ENCODE measurements at places on chromosomes 3 and 15.
A peak's percentile ranks its signal among the peaks of the same experiment; 100 is the strongest.

DNA sequence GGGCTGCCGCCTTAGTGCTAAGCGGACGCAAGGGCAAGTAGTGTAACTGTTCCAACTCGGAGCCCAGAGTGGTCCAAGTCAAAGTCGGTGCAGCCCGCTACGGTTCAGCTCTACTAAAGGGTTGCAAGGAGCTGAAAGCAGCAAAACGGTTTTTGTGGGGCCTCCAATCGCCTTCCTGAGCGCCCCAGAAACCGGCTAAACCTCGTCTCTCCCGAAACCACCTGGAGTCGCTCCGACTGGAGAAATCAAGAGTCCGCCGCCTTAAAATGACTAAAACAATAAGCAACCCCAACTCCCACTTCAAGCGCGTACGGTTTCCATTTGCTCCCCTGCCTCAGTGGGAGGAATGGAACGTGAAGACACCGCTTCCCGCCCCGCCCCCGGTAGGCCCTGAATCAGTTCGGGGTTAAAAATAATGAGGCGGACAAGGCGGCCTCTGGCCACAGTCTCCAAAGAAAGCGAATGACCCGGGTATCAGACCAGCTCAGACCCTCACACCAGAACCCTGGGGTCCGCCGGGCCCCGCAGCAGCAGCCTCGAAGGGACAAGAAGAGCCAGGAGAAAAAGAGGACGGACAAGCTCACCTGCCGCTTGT, 401 bp downstream of the SEC11A start:
- peak; percentile 46 for DNase-seq

- no peak for DNase-seq
Measured at GRCh38 chr15:68218847-68219798, 10.4 kb downstream of the CLN6 start.

- DNase-seq: no peak
Measured at GRCh38 chr15:93566762-93567161, 477.8 kb upstream of the RGMA start.

- DNase-seq: no peak
Measured at GRCh38 chr15:57663262-57663661, 43.3 kb upstream of the POLR2M start.

- no peak for DNase-seq
Measured at GRCh38 chr3:71497971-71498444, 85.5 kb downstream of the FOXP1 start.

DNA sequence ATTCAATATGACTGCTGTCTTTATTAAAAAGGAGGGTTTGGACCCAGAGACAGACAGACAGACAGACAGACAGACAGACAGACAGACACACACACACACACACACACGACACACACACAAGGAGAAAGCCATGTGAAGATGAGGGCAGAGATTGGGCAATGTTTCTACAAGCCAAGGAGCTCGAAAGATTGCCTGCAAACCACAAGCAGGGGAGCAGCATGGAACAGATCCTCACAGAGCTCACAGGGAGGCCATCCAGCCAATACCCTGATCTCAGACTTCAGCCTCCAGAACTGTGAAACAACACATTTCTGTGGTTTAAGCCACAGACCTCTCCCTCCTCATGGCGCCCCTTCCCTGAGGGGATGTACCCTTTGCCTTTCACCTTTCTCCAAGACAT, 35.8 kb upstream of the ABHD2 start:
- no peak for DNase-seq

DNA sequence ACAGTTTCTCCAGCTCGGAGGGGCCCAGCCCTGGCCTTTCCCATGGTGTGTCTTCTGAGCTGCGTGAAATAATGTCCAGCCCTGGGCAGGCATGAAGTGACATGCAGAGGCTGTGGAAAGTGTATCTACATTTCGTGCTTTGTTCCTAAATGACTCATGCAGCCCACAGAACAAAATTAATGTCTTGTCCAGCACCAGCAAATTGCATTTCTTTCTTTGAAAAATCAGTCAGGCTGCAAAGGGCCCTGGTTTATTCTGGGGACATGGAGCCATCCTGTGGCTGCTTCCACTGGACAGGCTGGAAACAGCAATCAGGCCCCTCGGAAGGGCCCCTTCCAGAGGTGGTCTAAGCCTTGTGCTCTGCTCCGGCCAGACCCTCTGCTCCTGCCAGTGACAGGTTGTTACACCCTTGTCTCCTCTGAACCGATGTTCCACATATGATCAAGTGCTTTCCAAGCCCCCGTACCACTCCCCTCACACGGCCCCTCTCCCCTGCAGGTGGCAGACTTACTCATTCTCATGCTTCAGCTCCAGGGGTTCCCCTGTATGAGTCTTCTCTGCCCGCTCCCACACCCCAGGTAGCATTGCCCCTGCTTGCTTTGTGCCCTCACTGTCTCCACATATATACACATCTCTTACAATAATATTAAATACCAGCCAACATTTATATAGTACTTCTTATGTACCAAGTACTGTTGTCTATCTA, 33.7 kb downstream of the CRYGS start:
- DNase-seq: no peak

DNA sequence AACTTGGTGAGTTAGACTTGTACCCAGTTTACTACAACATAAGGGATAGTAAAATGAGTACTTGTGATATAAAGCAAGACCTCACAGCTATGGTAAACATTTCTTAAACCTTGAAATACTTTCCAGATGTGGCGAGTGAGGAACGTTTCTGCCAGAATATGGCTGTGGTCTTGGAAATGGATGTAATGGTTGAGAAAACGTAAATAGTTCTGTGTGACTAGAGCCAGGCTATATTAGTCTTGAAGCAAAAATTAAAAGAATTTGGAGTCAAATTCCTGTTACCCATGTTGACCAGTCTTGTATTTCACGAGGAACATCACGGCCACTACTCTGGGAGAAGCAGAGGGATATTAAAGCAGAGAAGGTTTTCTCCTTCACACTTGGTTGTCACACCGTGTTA, 15.3 kb downstream of the OR4F15 start:
- DNase-seq: no peak

GRCh38 chr3:153290268-153291015, 128.4 kb downstream of the RAP2B start:
- DNase-seq: no peak

DNA sequence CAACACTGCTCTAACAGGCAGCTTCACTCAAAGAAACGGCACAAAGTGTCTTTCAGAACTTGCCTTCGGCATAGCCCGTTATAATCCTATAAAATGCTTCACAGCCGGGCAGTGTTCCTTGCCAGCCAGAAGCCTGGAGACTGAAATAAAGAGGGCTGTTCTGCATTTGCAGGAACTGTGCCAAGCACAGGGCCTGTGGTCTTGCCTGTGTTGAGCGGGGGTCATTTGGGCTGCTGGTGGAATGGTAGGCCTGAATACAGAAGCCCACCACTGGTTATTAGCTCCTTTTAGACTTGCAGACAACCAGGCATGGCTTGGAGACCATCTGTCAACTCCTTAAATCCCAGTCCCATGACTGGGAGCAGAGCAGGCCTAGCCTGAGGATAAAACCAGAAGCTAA, 4.7 kb upstream of the ARHGEF3 start:
- DNase-seq: no peak

DNA sequence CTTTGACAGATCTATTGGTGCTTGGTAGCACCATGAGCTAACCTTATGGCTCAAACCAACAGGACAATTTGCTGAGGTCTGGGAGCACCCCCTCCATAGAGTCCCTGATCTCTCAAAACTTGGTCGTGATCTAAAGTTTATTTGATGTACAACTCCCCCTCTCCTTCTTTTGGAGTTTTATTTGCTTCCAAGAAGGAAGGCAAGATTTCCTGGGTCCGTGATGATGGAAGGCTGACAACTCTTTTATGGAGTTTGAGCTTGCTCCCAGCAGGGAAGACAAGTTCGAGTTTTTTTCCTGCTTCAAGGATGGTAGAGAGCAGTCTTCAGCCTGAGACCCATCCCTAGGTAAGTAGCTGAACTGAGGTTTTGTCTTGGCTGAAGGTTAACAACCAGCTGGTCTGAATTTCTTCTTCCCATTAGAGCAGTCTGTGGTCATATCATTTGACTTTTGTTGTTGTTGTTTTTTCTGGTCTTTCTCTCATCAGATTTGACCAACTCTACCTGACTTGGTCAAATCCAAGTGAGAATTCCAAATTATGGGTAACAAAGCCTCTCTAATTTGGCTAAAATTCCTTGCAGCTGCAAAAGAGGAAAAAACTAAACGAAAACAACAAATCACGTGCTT, 2.8 kb upstream of the MUC20 start:
- DNase-seq: no peak

DNA sequence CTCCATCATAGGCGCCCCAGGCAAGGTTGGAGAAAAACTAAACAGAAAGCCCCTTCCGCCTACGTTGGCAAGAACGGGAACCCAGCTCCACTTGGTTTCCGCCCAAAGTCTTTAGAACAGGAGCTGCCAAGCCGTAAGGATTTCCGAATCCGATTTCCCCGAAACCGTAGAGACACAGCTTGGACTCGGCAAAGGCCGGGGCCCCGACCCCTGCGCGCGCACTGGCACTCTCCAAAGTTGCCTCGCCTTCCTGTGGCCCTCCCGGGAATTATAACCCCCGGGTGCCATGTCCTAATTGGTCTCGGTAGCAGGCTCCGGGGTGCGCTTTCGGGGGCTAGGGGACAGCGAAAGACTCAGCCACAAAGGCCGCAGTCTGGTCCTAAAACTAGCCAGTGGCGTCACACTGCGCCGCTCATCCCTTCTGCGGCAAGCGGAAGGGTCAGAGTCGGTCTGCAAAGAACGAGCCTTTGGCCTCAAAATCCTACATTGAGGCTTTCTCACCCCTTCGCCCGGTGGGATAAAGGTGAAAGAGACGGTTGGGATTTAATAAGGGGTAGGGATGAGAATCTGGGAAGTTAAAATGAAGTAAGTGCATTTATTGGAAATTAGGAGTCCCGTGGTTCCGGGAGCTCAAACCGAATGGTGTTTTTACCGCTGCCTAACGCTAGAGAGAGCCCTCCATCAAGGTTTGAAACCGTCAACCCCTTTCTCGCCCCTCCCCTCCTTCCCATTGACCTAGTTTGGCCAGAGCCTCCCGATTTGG, 6.8 kb downstream of the BCL6 start:
- peak; percentile 47 for DNase-seq

GRCh38 chr15:101024706-101025500, 105.7 kb downstream of the LRRK1 start:
- no peak for DNase-seq

DNA sequence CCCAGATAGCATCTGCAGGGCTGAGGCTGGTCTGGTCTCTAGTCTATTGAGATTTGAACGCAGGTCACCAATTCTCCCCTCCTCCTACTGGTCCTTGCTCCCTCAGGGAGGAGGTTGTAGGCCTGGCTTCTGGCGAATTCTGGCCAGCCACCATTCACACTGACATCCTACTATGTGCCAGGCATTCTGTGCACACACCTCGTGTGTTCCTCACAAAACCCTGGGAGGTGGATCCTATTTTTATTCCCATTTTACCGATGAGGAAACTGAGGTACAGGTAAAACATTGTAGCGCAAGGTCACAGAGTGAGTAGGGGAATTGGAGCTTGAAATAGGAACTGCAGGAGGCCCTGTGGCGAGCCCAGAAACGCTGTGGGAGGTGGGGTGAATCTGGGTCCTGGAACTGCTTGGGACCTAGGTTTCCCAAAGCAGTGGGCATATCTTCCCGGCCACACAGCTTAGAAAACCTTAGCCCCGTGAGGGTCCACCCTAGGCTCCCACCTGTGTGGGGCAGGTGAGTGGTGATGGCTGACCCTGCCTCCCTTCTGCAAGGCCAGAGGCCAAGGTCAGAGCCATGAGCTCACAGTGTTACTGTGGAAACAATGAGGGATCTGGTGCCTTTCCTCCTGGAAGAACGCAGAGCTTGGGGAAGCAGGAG, 4.8 kb upstream of the ATP2B2 start:
- no peak for DNase-seq

DNA sequence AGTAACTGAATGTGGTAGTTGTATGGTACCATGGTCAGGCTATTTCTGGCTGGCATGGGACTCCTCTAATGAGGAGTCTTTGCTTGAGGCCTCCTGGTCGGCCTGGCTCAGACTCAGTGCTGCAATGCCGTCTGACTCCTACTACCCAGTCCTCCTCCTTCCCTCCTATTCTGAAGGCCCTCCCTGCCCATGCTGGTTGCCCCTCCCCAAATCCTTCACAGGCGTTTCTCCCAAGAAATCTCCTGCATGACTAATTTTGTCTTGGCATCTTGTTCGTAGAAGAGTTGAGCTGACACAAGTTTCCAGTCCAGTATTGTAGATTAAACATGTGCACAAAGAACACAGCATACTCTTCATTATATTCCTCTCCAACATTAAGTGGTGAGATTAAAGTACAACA, 115.5 kb downstream of the NFKBIZ start:
- no peak for DNase-seq

- DNase-seq: peak; percentile 67
Measured at GRCh38 chr3:169746924-169747323, 17.9 kb downstream of the TERC start.

DNA sequence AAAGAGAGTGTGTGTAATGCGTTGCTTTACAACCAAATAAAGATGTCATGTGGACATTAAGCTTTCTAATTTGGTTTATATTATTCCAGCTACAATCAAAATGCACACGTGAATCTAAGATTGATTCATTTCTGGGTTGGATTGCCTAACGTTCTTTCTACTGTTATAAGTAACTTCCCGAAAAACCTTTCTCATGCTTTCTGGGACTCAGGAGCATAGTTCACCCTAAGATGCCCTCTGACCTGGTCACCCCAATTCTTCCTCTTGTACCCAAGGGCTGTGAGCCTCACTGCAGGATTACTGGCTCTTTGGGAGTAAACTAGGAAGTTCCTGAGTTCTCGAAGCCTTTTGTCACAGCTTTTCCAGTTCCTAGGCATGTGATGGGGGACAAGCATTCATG, 12.7 kb upstream of the LMCD1 start:
- DNase-seq: no peak

DNA sequence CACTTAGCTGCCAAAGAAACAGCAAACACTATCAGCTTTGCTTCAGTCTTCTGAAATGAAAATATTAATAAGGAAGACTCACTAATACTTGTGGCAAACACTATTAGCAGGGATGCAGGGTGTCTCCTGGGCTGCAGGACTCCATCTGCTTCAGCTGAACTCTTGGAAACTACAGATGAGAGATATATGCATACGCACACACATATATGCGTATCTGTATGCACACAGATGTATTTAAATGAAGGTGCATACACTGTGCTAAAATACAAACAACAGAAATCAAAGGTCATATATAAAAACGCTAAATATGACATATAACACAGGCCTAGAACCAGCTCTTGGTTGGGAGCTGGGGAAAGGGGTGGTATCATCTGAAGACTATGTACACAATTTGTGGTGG, 10.6 kb downstream of the PPM1M start:
- no peak for DNase-seq

- peak; percentile 100 for DNase-seq
Measured at GRCh38 chr3:150546226-150547044, at the start of the genes EIF2A and SERP1. TSS of gene EIF2A (plus strand) at chr3:150546787. CDS start at chr3:150546803, 16 bp downstream. TSS of gene SERP1 (minus strand) at chr3:150546496. CDS start at chr3:150546135, 361 bp downstream.

GRCh38 chr3:43286841-43287499, 630 bp downstream of the SNRK start:
- DNase-seq: peak; percentile 55

DNA sequence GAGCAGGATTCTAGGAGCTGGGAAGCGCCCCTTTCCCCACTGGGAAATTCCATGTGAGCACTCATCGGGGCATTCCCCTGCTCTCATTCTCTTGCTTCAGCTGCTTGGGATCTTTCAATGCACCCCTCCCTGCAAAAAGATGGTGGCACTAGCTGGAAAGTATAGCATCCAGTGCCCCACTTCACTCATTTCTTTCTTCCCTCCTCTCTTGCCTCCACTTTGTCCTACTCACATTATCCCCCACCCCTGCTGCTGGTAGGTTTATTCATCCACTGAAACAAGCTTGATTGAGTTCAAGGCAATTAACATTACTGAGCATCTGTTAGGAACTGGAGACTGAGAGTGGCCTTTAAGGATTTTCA, 84.8 kb upstream of the LIMD1 start:
- DNase-seq: no peak

GRCh38 chr3:187616307-187616972, 53.8 kb downstream of the SST start:
- peak; percentile 57 for DNase-seq

Measured in RPMI8226 (cell line).